IPS DF 6.9 (cell line): ENCODE measurements at places on chromosomes 1 and 21.
A peak's percentile ranks its signal among the peaks of the same experiment; 100 is the strongest.

GRCh38 chr21:44773291-44773932 is 28.2 kb downstream of the UBE2G2 start:
- no peak for DNase-seq

DNA sequence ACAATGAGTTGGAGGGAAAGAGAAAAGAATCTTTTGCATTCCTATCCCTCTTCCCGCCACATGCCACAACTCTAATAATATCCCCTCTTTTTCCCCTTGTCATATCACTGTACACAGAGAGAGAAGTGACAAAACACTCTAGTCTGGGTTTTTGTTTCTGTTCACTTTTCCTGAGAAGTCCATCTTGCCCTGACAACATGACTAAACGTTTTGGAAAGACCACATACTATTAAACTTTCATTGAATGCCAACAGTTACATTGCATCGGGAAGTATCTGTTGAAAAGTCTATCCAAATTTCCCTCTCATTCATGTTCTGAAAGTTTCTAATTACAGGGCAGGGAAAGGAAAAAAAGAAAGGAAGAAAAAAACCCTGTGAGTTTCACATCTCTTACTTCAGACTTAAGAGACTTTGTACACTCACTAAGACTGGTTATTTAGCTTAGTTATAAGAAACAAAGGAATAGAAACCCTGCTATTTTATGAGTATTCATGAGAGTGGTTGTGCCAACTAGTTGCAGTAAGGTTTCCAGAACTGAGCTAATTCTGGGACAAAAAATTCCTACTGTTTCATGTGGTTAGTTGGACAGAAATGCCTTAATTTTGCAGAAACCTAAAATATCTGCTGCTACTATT is 16.9 kb downstream of the PLA2G4A start:
- no peak for DNase-seq

DNA sequence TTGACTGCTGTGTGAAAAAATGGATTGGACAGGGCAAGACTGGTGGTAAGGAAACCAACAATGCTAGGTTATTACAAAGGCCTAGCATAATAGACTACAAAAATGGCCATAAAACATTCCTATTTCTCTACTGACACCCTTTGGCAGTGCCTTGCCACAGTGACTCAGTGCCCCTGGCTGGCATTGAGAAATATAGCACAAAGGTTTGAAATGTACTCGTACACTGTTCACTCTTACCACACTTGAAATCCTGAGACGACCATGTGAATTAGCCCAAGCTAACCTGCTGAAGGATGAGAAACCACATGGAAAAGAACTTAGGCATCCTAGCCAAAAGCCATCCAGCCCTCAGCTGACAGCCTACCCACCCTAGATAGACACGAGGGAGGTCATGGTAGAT is 149.8 kb upstream of the PALMD start:
- DNase-seq = no peak

GRCh38 chr1:24318615-24319311 is 394 bp upstream of the GRHL3 start:
- no peak for DNase-seq

GRCh38 chr1:66464802-66465201 is 69.2 kb upstream of the SGIP1 start:
- DNase-seq = no peak

DNA sequence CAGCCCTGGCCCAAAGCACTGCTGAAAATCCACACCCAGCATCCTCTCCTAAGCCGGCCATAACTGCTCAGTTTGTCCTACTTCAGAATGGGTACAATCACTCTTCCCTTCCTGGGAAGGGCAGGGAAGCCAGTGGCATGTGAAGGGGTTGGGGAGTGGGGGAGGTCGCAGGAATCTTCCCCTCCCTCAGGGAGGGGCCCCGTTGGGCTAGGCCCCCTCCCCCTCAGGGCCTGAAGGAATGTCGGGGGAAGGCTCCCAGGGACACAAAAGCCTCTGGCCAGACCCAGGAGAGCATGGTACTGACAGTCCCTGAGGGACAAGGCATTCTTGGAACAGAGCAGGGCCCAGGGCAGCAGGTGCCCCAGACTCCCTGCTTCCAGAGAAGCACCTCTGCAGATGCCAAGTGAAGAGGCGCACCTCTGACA is 1.2 kb downstream of the ELOVL1 start:
- no peak for DNase-seq

GRCh38 chr1:50373532-50373931 is 49.7 kb downstream of the DMRTA2 start:
- no peak for DNase-seq

DNA sequence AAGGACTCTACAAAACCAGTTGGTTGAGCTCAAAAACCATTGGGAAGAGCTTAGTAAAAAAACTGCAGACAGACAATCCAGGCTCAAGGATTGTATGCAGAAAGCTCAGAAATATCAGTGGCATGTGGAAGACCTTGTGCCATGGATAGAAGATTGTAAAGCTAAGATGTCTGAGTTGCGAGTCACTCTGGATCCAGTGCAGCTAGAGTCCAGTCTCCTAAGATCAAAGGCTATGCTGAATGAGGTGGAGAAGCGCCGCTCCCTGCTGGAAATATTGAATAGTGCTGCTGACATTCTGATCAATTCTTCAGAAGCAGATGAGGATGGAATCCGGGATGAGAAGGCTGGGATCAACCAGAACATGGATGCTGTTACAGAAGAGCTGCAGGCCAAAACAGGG is 104.0 kb upstream of the BMP8A start:
- no peak for DNase-seq

DNA sequence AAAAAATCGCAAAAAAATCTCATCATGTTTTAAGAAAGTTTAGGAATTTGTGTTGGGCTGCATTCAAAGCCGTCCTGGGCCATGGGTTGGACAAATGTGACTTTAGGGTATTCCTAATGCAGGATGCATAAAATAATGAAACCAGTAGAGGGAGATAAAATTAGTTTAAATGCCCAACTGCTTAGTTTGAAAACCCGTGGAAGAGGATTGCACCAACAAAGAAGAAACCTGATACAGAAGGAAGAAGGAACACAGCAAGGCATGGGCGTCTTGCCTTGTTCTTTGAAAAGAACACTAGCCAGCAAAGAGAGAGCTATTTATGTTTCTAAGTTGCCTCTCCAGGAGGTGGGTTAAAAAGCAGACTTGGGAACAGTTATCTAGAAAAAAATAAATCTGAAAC is 37.9 kb downstream of the WDR3 start:
- no peak for DNase-seq

GRCh38 chr1:9805006-9805508 is 18.7 kb downstream of the CLSTN1 start:
- no peak for DNase-seq

- no peak for DNase-seq
Measured at GRCh38 chr1:185017338-185017737, 28.0 kb upstream of the RNF2 start.

DNA sequence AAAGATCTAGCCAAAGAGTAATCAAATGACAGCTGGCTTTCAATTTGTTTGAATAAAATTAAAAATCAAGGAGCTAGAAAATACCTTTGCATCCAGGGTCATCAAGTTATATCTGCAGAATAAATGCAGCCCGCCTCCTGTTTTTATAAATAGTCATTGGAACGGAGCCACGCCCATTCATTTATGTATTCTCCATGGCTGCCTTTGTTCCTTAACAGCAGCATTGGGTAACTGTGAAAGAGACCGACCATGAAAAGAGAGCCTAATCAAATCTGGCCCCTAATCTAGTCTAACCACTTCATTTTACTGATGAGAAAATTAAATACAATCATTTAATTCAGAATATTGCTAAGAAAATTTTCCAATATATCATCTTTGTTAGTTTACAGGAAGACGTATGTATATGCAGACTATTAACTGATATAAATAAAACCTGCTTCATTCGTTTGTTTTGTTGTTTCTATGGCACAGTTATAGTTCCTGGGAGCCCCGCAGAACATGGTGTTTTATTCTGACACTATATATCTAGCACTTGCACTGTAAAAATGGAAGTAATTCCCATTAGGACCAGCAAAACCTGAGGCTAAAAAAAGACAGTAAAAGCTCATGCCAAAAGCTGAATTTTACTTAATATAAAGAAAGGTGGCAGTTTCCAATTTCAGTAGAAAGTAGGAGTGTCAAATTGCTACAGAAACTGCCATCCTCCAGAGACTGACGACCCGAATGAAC is 111.8 kb upstream of the PALMD start:
- no peak for DNase-seq

GRCh38 chr21:33042812-33043211 is 17.1 kb downstream of the OLIG2 start:
- no peak for DNase-seq

DNA sequence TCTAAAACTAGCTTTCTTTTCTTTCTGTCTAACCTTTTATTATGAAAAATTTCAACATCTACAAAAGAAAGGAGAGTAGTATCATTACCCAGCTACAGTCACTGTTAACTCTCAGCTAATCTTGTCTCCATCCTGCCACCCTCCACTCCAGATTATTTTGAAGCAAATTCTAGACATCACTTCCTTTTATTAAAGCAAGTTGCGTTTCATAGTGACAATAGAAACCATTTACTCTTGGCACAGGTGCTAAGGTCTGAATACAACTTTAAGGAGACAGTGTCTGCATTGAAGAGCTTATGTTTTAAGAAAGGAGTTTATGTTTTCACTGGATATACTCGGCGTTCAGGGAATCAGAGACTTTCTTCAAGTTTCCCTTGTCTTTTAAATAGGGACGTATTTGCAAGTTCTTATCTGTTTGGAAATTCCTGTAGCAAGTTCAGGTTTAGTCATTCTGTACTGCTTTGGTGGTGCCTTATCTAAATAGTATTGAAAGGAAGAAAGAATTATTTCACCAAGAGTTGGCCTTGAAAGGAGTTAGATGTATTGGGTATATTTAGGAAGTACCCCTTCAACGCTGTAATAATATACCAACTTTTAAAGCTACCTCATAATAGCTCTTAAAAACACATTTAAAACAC is 42.7 kb downstream of the ITSN1 start:
- peak; percentile 22 for DNase-seq

GRCh38 chr1:232553809-232554208 is 76.1 kb downstream of the SIPA1L2 start:
- no peak for DNase-seq

- DNase-seq = no peak
Measured at GRCh38 chr1:181919542-181919941, 142.0 kb downstream of the ZNF648 start.

DNA sequence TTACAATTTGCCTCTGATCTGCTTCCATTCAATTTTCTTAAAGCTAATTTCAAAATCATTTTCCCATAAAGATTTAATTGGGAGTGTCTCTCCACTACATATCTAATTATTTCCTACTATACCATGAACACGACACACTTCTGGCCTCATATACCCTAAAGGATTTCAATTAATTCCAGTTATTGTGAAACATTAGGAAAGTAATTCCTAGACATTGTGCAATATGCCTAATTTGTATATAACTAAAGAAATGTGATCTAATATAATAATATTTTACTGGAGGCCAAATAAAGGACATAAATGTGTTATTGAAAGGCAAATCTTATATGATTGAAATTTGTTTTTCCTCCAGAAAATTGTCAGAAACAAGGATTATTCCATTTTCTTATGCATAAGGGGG is 727.2 kb upstream of the ADGRL2 start:
- no peak for DNase-seq

DNA sequence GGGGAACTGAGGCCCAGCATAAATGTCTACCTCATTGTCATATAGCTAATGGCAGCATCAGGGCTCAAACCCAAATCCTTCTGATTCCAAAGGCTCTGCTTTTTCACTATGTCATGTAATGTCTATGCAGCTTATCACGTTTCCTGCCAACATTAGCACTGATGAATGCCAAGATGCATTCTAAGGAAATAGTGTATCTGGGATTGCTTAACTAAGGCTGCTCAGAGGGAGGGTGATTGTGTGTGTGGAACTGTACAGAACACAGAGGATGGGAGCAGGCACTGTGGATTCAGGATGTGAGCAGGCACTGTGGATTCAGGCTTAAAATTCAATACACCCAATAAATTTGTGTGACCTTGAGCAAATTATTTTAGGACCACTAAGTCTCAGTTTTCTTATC is 456.4 kb upstream of the DEPDC1 start:
- no peak for DNase-seq

DNA sequence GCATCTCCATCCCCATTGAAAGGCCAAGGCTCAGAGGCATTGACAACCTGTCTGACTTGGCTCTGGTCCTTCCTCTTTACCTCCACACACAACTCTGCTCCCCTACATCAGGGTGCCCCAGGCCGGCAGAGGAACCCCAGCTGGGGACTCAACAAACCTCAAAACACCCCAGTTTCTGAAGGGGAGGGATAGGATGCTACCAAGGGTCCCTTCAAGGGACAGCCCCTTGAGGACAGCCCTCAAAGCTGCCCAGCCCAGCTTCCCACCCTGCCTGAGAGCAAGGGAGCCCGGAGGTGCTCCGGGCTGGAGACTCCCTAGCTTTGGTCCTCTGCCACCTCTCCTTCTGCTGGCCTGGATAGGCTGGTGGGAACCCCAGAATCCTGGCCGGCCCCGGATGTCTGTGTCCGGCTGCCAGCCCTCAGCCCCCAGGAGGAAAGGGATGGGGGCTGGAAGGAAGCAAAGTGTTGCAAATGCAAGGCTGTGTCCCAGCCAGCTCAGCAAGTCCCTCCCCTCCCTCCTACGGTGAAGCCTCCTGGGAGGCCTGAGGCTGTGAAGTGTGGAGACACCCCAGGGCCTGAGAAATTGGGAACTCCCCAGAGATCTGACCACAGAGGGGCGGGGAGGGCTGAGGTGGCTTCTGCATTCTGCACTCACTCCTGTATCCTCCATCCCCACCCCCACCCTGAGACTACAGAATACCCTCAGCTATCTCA is 1.1 kb upstream of the MARCKSL1 start:
- DNase-seq = no peak

DNA sequence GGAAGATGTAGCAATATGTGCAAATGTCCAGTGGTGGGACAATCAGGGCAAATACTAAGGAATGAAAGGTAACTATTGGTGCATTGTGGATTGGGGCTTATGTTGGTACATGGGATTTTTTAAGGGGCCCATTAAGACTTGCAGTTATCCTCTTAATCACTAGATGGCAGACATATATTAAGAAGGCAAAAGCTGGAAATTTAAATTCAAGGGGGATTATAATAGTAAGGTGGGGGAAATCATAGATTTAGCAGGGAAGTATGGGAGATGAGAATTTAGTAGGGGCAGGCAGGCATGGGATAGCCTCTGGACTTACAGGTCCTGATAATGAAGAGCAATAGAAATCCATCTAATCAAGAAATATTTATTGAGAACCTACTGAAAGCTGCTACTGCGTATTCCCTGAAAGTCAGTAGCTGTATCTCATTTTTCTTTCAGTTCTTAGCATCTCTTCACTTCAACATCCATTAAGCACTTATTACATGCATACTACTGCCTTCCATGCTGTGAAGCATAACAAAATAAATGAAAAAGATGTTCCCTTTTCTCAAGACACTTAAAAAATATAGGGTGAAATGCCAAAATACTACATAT is 251.8 kb downstream of the CRB1 start:
- DNase-seq = no peak

GRCh38 chr1:81505831-81506230 is 294.9 kb upstream of the ADGRL2 start:
- no peak for DNase-seq

- DNase-seq = no peak
Measured at GRCh38 chr1:165851034-165851658, 23.7 kb downstream of the UCK2 start.
